ENCODE measurements at places on chromosomes 6 and 20.

DNA sequence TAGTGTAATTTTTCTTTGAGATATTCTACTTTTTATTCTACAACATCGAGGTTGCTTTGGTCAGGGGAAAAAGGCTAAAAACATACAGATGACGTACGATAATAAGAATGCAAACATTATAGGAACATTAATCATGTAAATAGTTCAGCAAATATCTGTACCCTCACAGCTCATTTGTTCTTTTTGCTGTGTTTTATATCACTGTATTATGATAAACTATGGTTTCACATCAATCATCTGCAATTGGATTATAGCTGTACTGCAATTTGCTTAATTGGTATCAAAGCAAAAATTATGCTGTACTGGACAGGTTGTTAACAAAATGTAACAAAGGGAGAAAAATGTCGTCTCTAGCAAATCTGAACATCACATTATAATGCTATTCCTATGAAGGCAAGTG is 597.1 kb downstream of the EPHA7 start:
- DNase-seq, result no peak

DNA sequence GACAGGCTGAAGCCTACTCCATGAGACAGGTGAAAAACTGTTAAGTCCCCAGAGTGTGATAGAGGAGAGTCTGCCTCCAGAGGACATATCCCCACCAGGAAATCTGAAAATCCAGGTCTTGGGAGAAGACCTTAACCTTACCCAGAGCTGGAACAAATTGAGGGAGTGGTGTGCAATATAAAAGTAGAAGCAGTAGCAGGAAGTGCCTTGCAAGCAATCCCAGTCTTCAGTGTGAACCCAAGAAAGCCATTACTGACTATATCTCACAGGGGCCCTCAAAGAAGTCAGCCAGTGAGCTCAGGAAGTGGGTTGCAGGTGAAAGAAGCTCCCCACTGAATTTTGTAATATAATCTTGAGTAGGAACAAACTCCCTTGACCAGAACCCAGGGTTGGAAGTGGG is 41.9 kb upstream of the PKIB start:
- no peak for DNase-seq

DNA sequence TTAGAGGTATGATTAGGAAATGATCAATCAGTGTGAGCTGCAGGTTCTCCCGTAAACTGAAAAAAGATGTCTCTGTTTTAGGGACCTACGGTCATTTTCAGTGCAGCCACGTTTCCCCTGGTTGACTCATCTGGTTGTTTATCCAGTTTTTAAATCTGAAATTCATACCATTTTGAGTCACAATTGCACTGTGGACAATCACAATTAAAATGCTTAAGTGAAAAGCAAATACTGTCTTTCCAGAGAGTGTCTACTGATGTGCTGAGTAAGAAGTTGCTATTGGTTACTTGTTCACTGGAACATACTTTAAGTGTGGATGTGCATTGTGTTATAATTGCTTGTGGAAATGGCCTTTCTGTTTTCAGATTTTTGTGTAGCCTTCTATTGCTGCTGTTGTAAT is 305.1 kb upstream of the SASH1 start:
- DNase-seq, result no peak

DNA sequence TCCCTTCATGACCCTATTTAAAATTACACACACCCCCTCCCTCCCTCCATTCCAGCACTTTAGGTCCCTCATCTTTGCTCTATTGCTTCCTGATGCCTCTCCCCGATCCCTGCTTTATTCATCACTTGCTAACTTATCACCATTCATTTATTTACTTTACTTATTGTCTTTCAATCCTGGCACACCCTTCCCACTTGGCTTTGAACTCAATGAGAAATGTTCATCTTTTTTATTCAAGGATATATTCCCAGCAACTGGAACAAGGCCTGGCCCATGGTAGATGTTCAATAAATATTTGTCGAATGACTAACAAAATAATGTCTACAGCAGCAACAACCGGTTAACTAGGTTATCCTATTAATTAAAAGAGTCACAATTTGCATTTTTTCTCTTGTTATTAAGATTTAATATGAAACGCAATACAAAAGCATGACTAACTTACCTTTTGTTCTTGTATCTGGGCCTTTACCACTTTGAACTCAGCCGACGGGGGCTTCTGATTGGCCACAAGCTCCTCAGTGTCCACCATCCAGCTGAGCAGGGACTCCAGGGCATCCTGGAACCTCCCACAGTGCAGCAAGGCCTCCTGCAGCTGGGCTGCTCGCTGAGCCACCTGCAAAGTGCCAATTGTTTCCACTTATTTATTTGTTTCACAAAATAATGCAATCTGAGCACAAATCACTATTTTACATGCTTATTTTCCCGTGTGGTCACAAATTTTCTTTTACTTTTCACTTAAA is 107.8 kb downstream of the DST start:
- DNase-seq, result no peak

- no peak for DNase-seq
These were observed 162.7 kb downstream of the NFATC2 start for GRCh38 chr20:51379601-51380341.

DNA sequence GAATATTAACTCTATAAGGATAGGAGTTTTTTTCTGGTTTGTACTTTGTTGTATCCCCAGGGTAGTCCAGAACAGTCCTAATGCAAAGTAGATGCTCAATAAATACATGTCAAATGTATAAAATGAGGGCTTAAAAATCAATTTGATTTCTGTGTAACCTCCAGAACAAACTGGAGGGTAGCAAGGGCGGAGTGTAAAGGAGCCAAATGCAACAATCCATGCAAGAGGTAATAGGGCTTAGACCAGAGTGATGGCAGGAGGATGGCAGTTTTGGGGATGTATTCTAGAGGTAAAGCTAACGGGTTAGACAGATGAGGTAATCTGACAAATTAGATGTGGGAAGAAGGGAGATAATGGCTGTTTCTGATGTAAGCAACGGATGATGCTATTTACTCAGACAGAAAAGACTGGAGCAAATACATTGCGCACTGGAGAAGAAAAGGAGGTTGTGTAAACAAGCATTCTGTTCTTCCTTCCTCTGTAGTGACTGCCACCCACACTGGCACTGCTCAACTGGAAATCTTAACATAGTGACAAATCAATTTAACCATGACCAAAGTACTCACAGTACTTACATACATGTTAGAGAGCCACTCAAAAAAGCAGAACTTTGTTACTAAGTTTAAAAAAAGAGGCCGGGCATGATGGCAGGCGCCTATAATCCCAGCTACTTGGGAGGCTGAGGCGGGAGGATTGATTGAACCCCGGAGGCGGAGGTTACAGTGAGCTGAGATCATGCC is 2.0 kb downstream of the ZNF318 start:
- DNase-seq, result no peak

- no peak for DNase-seq
These were observed 4.2 kb upstream of the ZC2HC1B start for GRCh38 chr6:143859891-143860660.

GRCh38 chr20:64006902-64007301 is 26.0 kb downstream of the PRPF6 start:
- DNase-seq, result no peak

GRCh38 chr6:15555101-15556038 is 107.5 kb downstream of the DTNBP1 start:
- no peak for DNase-seq

Measured in CD4-positive, alpha-beta T cell treated with Interleukin-6 for 4 hours (primary cell).